ENCODE measurements at places on chromosomes 2 and 18. TPM values are rescaled to one million over a fixed set of nuclear protein-coding genes. Genes with fewer than 3 reads are reported as not detected.
A peak's percentile ranks its signal among the peaks of the same experiment; 100 is the strongest.

DNA sequence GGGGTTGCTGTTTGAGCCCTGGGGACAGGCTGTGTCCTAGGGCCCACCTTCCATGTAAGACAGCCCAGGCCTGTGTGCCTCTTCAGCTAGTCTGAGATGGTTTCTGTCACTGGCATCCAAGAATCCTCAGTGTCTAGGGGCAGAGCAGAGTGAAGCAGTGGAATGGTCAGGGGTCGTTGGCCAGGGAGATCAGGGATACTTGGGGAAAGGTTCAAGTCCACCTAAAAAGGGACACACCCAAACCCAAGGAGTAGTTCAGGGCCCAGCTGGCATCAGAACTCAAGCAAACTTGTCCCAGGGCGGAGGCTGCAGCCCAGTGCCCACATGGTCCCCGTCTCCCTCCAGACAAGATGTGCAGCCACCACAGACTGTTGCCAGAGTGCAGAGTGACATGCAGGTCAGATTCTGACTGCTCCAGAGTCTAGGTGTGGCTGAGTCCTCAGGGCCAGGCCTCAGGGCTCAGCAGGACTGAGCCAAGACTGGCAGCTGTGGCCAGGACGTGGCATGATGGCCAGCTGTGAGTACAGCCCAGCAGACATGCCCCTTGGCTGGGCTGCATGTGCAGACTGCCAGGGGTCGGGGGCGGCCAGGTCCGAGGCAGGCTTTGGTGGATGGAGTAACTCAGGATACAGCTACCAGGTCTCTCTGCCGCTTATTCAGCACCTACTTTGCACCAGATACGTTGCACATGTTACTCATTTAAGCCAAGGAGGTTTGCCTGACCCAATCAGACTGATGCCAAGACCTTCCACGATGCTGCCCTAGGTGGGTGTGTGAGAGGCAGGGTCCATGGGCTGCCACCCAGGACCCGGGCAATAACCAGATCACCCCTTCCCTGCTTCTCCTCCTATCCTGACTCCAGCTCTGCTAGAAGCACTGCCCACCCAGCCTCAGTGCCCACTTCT, 146.6 kb downstream of the SMAD7 start:
- H3K36me3 ChIP-seq = no peaks in the 10 kb centered on the region
- H3K27me3 ChIP-seq = no peaks in the 10 kb centered on the region
- H3K4me3 ChIP-seq = no peak overlapping the region
- H3K27ac ChIP-seq = no peak overlapping the region

- no peak overlapping the region for H3K27ac ChIP-seq
- H3K4me1 ChIP-seq = no peaks in the 10 kb centered on the region
- no peak for DNase-seq
- H3K27me3 ChIP-seq = no peaks in the 10 kb centered on the region
- peaks cover 3% of the 10 kb centered on the region for H3K36me3 ChIP-seq
- H3K4me3 ChIP-seq = no peak overlapping the region
These were observed 40.8 kb downstream of the GTF3C3 start for GRCh38 chr2:196758474-196759377.

DNA sequence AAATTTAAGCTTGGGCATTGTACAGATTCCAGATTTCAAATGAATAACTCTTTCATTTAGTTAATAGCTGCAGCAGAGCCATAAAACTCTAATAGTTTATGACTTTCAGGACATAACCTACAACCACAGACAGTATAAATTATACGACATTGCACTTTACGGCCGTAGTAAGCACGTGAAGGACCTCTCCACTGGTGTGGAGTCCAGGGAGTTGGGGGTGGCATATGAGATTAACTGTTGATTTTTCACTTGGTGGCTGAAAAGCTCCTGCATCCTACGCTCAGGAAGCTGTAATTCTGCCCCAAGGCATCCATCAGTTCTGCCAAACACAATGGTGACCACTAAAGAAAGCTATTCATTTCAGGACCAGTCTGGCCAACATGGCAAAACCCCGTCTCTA, 376.2 kb downstream of the SOX11 start:
- no peak for DNase-seq
- no peaks in the 10 kb centered on the region for H3K27me3 ChIP-seq
- no peak overlapping the region for H3K4me3 ChIP-seq
- H3K4me1 ChIP-seq = peaks cover 48% of the 10 kb centered on the region
- no peak overlapping the region for H3K27ac ChIP-seq

DNA sequence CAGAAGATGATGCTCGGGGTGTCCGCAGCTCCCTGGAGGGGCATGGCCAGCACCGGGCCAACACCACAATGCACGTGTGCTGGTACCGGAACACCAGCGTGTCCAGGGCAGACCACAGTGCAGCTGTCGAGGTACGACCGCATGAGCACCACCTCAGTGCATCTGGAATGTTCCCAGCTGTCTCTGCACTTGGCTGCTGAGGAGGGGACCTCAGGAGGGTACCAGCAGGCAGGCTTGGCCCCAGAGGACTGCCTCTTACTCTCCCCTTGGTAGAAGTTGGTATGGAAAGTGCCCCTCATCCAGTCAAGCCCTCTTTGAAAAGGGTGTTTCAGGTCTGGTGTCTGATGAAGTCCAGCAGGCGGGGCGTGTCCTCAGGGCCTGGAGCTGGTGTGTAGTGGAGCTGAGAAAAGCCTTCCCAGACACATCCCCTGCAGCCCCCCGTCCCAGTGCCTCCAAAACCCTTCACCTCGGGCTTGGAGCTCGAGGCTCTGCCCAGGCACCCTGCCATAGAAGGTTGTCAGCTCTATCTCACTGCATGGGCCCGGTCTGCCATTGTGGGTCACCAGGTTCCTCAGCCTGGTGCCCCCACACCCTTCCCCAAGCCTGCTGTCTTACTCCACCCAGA, 16.7 kb downstream of the STK25 start:
- H3K27ac ChIP-seq = no peak overlapping the region
- no peaks in the 10 kb centered on the region for H3K27me3 ChIP-seq
- no peaks in the 10 kb centered on the region for H3K36me3 ChIP-seq

- no peak for DNase-seq
- no peak overlapping the region for H3K4me3 ChIP-seq
- H3K27me3 ChIP-seq = no peaks in the 10 kb centered on the region
- H3K4me1 ChIP-seq = no peaks in the 10 kb centered on the region
These were observed 1109.7 kb downstream of the LRP1B start for GRCh38 chr2:141021109-141021508.

- H3K27me3 ChIP-seq = no peaks in the 10 kb centered on the region
- no peak overlapping the region for H3K4me3 ChIP-seq
- no peaks in the 10 kb centered on the region for H3K4me1 ChIP-seq
- H3K36me3 ChIP-seq = no peaks in the 10 kb centered on the region
- DNase-seq = no peak
These were observed 6.0 kb upstream of the UGT1A5 start for GRCh38 chr2:233706720-233707119.

DNA sequence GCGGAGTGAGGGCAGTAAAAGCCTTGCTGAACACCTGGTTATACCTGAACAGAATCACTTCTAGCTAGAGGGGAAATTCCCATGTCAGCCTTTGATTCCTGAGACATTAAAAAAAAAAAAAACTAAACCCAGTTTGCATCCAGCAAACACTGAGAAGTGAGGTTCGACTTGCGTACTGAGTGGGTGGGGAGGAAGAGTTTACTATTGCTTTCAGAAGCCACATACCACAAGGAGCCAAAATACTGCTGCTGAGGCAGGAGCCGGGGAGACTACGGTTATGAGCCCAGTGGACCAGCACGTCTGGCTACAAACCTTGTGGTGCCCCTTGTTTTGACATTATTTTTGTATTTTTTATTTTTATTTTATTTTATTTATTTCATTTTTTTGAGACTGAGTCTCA, 2.7 kb downstream of the COLEC11 start:
- peaks cover 14% of the 10 kb centered on the region for H3K27me3 ChIP-seq
- H3K36me3 ChIP-seq = no peaks in the 10 kb centered on the region
- no peak overlapping the region for H3K27ac ChIP-seq
- H3K4me3 ChIP-seq = no peak overlapping the region
- no peak for DNase-seq

DNA sequence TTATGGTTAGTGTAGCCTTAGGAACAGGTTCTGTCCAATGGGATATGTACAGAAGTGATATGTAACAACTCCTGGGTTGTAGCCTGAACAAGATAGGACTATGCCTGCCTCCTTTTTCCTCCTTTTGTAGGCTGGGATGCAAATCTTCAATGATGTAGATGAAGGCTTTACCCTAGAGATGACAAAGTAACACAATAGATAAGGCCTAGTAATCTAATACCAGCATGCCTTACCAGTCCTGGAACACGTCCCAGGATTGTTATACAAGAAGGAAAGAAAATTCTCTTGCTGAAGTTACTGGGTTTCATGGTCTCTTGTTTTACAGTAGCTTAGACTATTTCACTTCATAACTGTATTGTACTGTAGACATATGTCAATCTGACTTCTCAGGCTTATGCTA, 192.1 kb downstream of the OTX1 start:
- no peak overlapping the region for H3K27ac ChIP-seq
- H3K4me1 ChIP-seq = no peaks in the 10 kb centered on the region
- no peak for DNase-seq
- H3K36me3 ChIP-seq = no peaks in the 10 kb centered on the region
- no peaks in the 10 kb centered on the region for H3K27me3 ChIP-seq
- no peak overlapping the region for H3K4me3 ChIP-seq

GRCh38 chr18:12278741-12279682, 24.9 kb downstream of the CIDEA start:
- H3K4me1 ChIP-seq = peaks cover 12% of the 10 kb centered on the region
- no peaks in the 10 kb centered on the region for H3K36me3 ChIP-seq
- peak; percentile 87 for DNase-seq
- H3K27me3 ChIP-seq = no peaks in the 10 kb centered on the region
- H3K4me3 ChIP-seq = no peak overlapping the region

- H3K27ac ChIP-seq = no peak overlapping the region
- no peaks in the 10 kb centered on the region for H3K36me3 ChIP-seq
- H3K27me3 ChIP-seq = no peaks in the 10 kb centered on the region
- H3K4me3 ChIP-seq = no peak overlapping the region
These were observed 72.5 kb downstream of the RAPGEF4 start for GRCh38 chr2:172808156-172808555.

GRCh38 chr2:19350678-19351401, 7.6 kb downstream of the OSR1 start:
- H3K4me3 ChIP-seq = peak overlapping the region; percentile 49
- no peaks in the 10 kb centered on the region for H3K36me3 ChIP-seq
- peaks cover 76% of the 10 kb centered on the region for H3K27me3 ChIP-seq
- DNase-seq = no peak
- H3K27ac ChIP-seq = no peak overlapping the region

The IL1RL2 gene
- total RNA-seq = not detected

The POMC gene
- not detected for total RNA-seq

The GPR39 gene
- total RNA-seq = 1.4 TPM

The RAX gene
- total RNA-seq = 78.1 TPM

The CFAP65 gene
- total RNA-seq = 0.22 TPM

The CPO gene
- total RNA-seq = not detected

The FEV gene
- total RNA-seq = not detected

The TOGARAM2 gene
- total RNA-seq = 0.62 TPM

The HOXD12 gene
- total RNA-seq = not detected

The NT5C1B gene
- not detected for total RNA-seq

The DSG1 gene
- not detected for total RNA-seq

The RUFY4 gene
- total RNA-seq = not detected

Data from neural progenitor cell (in vitro differentiated cells).